ENCODE measurements at places on chromosomes 7 and 10.

- no peak for DNase-seq
Measured at GRCh38 chr10:43201545-43202131, 63.4 kb downstream of the CSGALNACT2 start.

DNA sequence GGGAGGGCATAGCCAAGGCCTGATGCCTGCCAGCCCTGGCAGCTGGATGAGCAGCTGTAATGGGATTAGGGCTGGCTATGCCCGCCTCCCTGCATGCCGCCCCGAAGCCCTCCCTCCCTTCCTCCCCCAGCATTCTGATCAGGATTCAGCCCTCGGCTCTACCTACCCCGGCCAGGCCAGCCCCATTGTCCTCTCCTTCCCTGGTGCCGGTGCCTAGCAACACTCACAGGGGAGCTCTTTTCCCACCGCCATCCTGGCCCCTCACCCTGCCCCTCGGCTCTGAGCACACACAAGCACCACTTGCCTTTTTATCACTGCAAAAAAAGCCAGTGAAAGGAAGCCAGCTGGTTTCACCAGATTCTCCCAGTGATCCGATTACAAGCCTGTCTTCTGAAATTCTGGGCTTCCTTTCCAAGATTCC is 9.0 kb upstream of the ADCYAP1R1 start:
- DNase-seq = no peak

DNA sequence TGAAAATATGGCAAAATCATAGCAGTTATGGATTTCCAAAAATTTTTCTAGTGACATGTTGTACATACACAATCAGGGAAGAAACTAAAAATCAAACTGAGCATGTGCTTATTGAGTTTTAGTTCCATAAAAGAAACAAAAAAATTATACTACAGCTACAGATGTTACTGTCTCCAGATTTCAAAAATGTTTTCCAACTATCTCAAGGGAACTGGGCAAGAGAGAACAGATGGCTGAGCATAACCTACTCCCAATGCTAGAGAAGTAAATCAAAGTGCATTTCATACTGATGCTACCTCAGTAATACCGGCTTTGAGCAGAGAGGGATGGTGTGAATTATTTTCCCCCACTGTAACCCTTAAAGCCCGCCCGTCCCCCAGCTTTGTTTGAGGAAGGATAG is 40.7 kb upstream of the KMT2C start:
- DNase-seq = no peak

GRCh38 chr10:59517996-59518395 is 155.6 kb upstream of the FAM13C start:
- DNase-seq = no peak

- DNase-seq = no peak
Measured at GRCh38 chr7:33880787-33881186, 24.6 kb upstream of the BMPER start.

Data from CD4-positive, alpha-beta T cell treated with Interleukin-15 for 1 hour (primary cell).